Right kidney (tissue), 9 donors: ENCODE measurements at places on chromosomes 1 and 21.
A peak's percentile ranks its signal among the peaks of the same experiment; 100 is the strongest.

- no peak for DNase-seq
Observed at GRCh38 chr1:7177438-7178146, 392.3 kb downstream of the CAMTA1 start.

GRCh38 chr1:221343136-221343535 is 398.8 kb downstream of the DUSP10 start:
- no peak for DNase-seq

GRCh38 chr1:165235777-165236291 is 120.7 kb downstream of the LMX1A start:
- peak; percentile 69 for DNase-seq

DNA sequence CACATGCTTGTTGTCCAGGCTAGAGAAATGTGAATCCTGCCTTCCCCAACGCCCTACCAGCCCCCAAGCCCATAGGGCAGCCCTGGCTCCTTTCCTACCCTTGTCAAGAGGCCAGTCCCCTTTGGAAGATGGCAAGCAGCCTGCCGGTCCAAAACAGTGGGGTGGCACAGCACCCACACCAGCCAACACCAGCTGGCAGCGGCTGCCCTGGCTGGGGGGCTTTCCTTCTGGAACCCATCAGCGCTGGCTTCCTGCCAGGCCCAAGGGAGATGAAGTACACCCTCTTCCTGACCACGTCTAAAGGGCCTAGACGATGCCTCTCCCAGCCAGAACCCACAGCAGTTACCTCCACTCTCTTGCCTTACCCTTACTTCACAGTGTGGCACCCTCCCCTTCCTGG is 24.2 kb downstream of the KCNN3 start:
- DNase-seq, result no peak

GRCh38 chr1:164054331-164054730 is 504.7 kb upstream of the PBX1 start:
- no peak for DNase-seq

DNA sequence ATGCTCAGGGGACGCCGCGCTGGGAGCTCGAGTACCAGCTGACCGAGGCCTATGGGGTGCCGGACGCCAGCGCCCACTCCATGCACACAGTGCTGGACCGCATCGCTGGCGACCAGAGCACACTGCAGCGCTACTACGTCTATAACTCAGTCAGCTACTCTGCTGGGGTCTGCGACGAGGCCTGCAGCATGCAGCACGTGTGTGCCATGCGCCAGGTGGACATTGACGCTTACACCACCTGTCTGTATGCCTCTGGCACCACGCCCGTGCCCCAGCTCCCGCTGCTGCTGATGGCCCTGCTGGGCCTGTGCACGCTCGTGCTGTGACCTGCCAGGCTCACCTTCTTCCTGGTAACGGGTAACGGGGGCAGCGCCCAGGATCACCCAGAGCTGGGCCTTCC is 1.3 kb upstream of the XKR8 start:
- DNase-seq, result no peak

- no peak for DNase-seq
Observed at GRCh38 chr1:195606483-195606882, 1001.8 kb downstream of the KCNT2 start.

- DNase-seq, result no peak
Observed at GRCh38 chr21:31075848-31076247, 37.6 kb upstream of the KRTAP19-8 start.

DNA sequence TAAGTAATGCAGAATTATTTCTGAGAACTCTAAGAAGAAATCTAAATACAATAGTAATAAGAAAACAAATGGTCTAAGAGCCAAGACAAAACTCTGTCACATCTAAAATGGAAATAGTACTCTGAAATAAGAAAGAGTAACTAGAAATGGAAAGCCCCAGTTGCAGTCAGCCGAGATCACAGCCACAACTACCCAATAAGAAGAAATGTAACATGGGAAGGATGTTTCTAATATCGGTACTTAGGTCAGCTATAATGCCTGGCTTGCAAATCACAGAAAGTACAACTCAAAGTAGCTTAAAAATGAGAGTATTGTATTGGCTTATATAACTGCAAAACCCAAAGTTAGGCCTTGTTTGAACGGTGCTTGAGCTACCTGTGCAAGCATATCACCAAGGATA is 58.6 kb upstream of the USP25 start:
- no peak for DNase-seq

GRCh38 chr1:156727926-156728598 is at the start of gene METTL25B:
TSS of gene METTL25B (plus strand) at chr1:156728469. CDS start at chr1:156729105, 636 bp downstream.
- peak; percentile 77 for DNase-seq

DNA sequence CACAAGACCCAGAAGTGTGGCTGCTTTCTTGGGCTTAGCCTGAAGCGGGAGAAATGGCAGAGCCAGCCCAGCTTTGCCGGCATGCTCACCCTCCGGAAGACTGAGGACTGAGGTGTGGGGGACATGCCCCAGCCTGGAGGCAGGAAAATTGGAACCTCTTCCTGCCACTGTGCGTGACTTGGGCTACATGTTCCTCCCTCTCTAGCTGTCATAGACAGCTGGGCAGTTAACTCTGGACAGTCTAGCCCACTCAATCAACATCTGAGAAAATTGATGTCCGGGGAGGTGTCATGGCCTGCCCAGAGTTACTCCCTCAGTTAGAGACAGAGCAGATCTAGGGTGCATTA is 59.7 kb downstream of the UBE2T start:
- peak; percentile 26 for DNase-seq

DNA sequence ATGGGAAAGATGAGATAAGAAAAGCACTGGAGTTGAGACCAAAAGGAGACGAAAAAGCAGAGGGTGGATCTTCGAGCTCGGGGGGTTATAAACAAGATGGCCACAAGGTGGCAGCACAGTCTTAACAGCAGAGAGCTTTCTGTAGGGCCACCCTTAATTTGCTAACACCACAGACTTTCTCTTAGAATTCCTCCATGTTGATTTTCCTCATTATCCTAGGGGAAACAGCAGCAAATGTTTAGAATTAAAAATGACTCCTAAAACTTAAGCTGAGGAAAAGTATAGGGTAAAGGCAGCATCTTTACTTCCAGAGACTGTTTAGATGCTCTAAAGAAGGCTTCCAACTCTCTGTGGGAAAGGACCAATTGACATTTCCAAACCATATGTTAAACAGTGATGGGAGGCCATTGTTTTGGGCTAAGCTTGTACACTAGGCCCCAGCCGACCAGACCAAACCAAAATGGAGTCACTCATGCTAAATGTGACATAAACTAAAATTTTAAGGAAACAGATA is 2.5 kb upstream of the APOBEC4 start:
- peak; percentile 55 for DNase-seq

DNA sequence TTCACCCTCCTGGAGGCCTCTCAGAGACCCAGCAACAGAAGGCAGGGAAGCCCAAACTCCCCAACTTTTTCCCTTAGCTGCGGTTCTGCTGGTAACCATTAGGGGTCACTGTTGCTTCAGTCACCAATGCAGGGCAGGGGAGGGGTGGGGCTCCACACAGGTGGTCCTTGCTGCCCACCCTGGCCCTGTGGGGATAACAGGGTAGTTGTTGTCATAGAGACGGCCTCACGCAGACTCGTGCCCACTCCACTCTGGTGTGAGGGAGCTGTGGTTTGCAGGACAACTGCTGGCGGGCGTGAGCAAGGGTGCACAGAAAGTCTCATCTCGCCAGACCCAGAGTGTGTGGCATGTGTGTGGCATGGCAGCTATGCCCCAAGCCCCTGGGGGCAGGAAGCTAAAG is 19.9 kb downstream of the INSRR start:
- DNase-seq, result no peak

- DNase-seq, result no peak
Observed at GRCh38 chr1:150558761-150559655, 9.8 kb downstream of the ADAMTSL4 start.

- no peak for DNase-seq
Observed at GRCh38 chr1:68375919-68376318, 73.8 kb downstream of the RPE65 start.

DNA sequence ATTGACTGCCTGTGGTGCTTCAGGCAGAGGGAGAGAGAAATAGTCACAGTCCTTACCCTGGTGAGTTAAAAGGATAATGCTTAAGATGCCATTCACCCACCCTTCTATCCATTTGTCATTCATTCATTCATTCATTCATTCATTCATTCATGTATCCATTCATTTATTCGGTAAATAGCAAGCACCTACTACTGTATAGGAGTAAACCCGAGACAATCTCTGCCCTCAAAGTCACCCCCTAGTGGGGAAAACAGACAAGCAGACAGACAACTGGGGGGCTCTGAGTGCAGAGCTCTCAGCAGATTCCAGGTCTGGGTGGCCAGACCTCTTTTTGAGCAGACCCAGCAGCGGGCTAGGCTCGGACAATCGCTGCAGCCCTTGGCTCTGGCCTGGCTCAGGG is 14.1 kb upstream of the ACTL8 start:
- no peak for DNase-seq

DNA sequence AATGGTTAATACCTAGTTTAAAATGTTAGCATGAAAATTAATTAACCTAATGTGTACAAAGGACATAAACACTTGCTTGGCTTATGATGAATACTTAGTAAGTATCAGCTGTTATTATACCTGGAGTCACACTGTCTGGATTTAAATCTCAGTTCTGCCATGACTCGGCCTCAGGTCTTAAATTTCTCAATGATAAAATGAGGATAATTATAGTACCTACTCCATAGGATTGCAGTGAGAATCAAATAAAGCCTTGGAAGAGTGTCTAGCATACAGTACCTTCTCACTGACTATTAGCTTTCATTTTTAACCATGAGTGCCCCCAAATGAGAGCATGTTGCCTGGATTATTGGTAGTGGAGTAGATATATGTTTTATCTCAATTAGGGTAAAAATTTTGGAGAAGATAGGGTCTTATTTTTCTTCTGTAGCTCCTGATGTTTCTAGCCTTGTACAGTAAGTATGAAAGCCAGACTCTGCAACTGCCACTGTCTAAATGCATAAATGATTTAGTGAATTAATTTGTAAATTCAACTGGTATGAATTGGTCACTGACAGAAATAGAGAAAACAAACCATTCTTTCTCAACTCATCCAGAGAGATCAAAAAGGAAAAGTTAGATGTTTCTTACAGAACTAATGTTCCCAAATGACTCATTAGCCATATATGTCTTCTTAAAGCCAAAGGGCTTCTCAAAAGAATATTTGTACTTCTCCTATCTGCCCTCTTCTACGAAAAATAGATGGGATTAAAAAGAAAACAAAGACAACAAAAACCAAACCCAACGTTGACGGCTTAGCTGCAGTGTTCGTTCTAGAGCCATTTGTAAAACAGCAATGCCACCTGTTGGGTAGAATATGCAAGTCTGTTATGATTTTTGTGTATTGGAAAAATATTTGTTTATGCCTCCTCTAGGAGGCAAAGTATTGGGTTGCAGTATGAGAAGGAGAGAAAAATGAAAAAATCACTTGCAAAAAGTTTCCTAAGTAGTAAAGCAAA is 53.8 kb upstream of the MROH9 start:
- DNase-seq, result no peak

GRCh38 chr1:91589437-91589836 is 88.8 kb downstream of the CDC7 start:
- no peak for DNase-seq

GRCh38 chr1:173206816-173207568 is at the start of gene TNFSF4:
TSS of gene TNFSF4 (minus strand) at chr1:173207331. CDS start at chr1:173207176, 155 bp downstream.
- no peak for DNase-seq

- no peak for DNase-seq
Observed at GRCh38 chr1:108028841-108029388, 63.9 kb upstream of the VAV3 start.

DNA sequence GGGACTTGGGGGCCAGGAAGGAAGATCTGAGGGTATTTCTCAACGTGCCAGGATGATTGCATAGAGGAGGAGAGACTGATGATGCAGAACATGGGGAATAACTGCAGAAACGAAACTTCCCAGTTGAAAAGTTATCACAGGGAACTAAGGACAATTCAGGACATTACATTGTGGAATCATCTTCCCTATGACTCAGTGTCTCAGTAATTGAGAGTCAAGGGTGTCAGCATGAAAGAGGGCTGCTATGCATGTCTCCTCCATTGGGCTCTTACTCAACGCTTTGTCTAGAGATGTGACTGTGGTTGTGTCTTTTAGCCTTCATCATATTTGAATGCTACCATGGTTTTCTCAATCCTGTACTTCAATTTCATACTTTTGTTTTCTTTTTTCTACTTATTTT is 48.9 kb upstream of the PTGFR start:
- no peak for DNase-seq

GRCh38 chr1:229136822-229137221 is 134.1 kb upstream of the RAB4A start:
- DNase-seq, result no peak

GRCh38 chr1:86195281-86195680 is 38.7 kb upstream of the COL24A1 start:
- DNase-seq, result no peak

DNA sequence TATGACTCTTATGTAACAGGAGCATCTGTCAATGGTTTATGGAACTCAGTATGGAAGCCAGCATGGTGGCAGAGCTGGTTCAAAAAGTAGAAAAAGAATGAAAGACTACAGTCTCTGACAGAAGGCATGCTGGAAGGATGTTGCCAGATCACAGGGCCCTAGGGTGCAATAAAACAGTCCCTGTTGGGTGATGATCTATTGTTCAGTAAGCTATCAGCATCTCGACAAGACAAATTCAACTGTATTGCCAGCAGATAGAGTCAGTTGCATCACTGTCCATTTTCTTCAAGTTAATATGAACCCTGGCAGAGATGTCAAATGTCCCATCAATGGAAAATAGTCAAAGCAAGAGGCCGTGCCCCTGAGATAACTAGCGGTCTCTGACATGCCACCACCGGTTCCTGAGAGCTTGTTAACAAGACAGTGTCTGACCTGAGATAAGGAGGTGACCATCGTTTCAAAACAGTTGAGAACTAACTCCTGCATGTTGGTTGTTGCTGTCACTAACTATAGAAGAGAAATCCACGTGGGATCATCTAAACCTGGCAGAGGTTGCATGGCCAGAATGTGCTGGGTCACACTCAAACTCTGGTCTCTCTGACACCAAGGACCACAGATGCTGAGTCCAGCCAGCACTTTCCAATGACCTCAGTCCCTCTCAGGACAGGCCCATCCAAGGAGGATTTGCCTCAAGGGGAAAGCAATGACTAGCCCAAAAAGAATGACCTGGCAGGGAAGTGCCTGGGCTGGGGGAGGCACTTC is 125.9 kb downstream of the RIPK4 start:
- DNase-seq, result no peak

DNA sequence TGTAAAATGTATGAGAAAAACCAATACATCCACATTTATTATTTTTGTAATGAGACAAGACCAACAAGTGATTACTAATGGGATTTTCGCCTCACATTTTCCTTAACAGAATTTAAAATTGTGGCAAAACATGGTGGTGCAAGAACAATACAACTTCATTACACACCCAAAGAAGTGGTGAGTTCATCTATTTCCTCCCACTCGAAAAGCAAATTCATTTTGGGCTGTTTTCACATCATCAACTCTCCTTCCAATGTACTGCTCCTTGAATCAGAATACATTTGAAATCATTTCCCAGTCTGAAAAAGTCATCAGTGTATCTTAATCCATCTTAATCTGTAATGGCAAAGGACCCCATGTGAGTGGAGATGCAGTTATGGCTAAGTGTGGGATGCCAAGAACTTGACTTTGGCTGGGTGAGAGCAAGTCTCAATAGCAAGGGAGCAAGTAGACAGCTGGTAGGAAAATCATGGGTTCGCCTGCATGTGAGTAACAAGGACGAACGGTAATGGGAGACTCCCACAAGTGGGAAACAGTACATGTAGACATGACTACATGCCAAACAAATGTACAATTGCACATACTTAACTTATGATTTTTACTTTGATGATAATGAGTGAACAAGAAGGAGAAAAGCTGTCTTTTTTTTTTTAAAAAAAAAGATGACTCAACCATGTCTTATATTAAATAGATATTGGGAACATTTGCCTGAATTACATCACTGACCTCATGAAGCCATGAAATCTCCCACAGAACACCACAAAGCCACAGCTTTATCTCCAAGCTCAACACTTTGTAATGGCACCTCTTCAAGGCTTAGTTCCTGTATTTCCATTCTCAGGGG is 46.0 kb downstream of the RUNX1 start:
- DNase-seq, result no peak
